ENCODE measurements at places on chromosomes 6 and 20.

DNA sequence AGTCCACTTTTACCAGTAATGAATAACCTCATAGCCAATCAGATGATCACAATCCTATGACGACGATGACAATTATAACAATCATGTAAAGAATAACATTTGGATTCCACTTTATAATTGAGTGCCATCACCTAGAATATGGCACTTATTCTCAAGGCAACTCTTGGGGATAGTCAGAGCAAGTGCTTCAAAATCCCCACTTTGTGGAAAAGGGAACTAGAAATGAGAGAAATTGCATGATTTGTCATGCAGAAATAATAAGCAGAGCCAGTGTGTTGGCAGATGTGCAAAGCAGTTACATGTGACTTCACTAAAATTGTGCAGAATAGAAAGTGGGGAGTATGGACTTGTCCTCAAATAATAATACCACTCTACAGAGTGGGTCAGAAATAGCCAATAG is 41.3 kb downstream of the FRK start:
- no peak for DNase-seq

DNA sequence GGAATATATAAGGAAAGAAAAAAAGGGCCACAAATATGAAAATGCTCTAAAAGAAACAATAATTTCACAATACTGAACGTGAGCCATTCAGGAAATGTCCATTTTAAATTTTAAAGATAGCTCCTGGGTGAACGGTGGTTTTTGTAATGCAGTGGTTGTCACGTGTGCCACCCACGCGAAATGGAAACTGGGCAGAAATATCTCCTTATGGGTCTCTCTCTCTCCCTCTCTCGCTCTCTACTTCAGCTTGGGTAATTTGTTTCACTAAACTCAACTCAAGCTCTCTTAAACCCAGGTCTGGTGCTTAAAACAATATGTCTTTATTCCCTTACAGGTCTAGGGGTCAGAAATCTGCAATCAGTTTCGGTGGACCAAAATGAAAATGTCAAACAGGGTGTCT is 150.8 kb downstream of the OR2B2 start:
- DNase-seq: no peak

DNA sequence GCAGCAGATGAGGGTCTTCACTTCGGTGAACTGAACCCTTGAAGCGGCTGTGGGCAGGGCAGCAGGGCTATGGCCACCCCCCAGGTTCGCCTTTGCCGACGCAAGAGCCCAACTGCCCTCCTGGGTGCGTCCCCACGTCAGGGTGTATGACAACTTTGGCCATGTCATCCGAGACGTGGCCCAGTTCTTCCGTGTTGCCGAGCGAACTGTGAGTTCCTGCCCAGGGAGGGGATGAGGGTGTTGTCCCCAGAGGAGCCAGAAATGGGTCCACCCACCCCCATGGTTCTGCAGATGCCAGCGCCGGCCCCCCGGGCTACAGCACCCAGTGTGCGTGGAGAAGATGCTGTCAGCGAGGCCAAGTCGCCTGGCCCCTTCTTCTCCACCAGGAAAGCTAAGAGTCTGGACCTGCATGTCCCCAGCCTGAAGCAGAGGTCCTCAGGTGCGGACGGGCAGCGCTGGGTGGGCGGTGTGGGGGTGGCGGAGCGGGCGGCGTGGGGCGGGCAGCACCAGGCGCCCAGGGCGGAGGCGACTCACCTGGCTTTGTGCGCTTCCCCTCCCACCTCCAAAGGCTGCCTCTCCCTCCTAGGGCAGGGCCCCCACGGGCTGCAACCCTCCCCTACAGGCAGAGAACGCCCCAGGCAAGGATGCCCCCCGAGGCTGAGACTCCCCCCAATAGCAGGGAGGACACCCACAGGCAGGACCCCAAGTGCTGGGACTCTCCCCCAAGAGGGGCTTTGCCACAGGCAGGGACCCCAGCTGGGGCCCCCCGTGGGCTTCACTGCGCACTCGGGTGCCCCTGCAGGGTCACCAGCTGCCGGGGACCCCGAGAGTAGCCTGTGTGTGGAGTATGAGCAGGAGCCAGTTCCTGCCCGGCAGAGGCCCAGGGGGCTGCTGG is 6.2 kb upstream of the TNFRSF6B start:
- DNase-seq: no peak

- DNase-seq: no peak
These were observed 21.4 kb downstream of the ACTR5 start for GRCh38 chr20:38769376-38770295.

DNA sequence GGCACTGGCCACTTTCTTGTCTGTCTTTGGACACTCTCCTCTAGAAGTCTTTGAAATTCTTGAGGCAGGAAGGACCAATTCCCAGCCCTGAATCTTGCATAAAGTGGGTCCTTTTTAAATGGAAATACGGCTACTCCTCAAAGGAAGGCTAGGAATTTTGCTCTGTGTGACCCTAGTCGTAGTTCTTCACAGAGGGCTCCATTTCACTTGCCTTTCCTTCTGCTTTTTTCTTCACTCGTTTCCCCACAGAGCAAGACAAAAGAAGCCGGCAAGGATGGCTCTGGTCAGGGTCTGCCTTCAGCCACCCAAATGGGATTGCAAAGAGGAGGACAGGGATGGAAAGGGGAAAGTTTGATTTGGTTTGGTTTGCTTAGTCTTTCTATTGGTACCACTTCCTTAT is 25.8 kb downstream of the HLA-E start:
- no peak for DNase-seq

DNA sequence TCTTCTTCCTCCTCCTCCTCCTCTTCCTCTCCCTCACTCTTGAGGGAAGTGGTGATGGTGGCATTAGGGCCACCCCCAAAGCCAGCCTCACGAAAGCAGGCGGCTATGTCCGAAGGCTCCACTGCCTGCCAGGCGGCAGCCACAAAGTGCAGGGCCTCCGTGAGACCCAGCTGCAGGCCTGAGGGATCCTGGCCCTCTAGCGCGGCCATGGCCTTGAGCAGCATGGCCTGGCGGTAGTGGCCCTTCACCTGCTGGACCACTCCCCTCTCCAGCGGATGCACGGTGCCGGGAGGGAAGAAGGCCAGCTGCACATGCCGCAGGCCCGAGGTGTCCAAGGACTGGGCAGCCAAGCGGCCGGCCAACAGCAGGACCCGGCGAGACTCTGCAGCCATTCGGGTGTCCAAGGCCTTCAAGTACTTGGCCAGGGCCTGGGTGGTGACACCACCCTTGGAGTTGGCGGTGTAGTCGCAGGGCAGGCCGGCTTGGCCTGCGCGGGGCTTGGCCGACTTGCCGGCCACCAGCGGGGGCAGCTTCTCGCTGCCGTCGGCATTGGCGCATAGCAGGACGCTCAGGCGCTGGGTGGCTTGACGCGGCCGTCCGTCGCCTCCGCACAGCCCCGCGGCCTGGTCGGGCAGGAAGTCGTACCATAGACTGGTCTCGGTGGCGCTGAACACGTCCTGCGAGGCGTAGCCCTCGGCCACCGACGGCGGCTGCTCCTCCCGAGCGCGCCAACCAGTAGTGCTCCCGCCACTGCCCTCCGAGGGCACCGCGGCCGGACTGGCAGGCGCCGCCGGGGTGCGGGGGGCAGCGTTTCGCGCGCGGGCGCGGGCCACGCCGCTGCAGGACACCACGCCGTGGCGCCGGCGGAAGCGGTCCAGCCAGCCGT is 1.1 kb downstream of the CENPB start:
- DNase-seq: peak; percentile 35

DNA sequence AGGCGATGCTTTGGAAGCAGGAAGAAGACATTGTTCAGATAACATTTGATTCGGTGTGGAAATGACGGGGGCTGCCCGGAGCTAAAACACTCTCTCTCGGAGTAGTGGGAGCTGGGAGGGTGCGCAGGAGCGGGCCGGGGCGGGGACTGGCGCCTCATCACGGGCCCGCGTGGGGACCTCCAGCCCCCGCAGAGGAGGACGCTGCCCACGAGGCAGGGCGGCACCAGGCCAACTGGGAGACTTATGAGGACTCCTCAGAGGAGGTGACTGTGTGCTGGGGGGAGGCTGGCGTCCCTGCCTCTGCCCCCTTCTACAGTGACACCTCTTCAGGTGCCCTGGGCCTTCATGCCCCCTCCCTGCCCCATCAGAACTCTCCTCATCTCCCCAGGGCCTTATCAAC is 15.2 kb downstream of the DDO start:
- no peak for DNase-seq

DNA sequence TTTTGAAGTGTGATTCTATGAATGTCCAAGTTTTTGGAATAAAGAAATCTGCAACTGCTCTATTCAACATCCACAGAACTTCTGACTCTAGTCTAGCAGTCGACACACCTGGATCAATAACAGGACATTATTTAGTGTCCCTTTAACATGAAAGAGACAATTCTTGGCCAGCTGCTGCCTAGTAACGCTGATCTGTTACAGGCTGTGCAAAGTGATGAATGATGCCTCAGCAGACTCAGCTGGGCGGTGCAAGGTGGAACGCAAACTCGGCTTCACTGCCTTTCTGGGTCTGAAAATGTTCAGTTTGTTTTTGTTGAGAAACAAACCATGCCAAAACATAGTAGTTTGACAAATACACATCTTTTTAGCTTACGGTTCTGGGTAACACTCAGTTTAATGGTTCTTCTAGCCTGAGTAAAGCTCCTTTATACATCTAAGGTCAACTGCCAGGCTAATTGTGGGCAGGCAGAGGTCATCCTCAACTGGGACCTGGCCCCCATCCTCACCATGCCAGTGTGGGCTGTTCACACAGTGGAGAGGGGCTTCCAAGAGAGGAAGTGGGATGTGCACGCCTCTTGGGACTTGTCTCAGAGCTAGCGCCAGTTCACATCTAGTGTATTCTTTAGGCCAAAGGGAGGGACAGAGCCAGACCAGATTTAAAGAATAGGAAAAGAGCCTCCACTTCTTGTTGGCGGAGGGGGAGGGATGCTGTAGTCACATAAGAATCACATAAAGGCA is 879.7 kb downstream of the QKI start:
- no peak for DNase-seq

DNA sequence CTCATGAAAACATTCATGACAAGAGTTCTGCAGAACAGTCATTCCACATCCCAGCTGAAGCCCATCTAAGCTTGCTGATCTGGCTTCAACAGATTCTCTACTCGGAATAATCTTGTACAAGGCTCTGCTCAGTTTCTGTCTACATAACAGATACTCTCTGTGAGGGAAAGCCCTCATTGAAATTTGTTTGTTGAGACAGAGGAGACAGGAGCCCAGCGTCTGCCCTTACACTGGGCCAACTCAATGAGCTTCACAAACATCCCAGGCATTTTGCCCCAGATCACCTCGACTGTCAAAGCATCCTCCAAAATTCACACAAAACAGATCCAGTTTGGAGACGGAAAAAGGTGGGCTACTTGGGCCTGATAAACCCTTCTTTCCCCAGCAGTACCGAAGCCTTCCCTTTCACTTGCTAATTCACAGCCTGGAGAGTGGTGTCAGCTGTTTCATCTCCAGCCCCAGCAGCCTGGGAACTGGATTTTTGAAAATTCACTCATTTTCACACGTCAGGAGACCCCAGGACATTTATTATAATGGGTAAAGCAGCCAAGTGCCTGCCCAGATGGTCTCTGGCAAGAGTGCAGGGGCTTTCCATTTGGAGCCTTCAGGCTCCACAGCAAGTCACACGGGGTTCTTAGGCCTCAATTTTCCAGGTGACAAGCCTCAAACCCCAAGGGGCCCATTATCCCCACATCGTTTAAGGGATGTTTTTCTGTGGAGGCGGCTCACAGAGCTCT is 7.3 kb downstream of the CCDC167 start:
- DNase-seq: no peak

GRCh38 chr6:28927846-28928245 is 4.1 kb upstream of the TRIM27 start:
- no peak for DNase-seq

GRCh38 chr6:14873101-14873500 is 372.8 kb upstream of the JARID2 start:
- DNase-seq: no peak

DNA sequence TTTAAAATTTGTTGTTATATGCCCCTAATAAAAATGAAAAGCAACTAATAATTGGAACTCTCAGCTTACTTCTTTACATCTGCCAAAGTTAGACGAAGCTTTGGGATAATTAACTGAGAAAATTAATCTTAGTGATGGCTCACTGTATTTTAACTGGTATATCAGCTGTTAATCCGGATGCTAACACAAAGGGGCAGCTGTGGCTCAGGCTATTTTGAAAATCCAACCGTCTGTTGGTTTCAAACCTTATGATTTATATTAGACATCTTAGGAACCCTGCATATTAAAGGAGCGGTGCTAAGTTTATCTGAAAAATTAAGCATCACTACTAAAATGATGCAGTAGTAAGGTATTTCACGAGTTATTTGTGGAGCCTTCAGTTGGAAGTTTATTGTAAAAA is 96.6 kb downstream of the AKAP7 start:
- DNase-seq: no peak

GRCh38 chr6:82017288-82017687 is 230.3 kb downstream of the IBTK start:
- peak; percentile 29 for DNase-seq

- peak; percentile 46 for DNase-seq
These were observed 361.6 kb upstream of the MARCKS start for GRCh38 chr6:113495521-113495920.

- no peak for DNase-seq
These were observed 91.0 kb upstream of the FOXA2 start for GRCh38 chr20:22675341-22675740.

- DNase-seq: no peak
These were observed 100.9 kb downstream of the TFAP2C start for GRCh38 chr20:56730003-56730402.

DNA sequence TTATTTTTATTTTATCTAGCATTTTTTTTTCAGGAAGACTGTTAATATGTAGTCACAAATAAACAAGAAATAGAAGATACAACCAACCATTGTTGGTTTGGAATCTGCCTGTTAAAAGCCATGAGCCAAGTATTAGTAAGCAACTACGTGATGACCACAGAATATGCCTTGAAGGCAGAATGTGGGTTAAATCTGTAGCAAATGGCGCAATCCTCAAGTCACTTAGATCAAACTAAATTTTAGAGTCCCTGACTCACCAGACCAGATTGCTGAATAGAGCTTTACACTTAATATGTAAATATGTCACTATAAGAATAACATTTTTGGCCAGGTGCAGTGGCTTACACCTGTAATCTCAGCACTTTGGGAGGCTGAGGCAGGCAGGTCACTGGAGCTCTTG is 800.1 kb upstream of the CITED2 start:
- peak; percentile 81 for DNase-seq

DNA sequence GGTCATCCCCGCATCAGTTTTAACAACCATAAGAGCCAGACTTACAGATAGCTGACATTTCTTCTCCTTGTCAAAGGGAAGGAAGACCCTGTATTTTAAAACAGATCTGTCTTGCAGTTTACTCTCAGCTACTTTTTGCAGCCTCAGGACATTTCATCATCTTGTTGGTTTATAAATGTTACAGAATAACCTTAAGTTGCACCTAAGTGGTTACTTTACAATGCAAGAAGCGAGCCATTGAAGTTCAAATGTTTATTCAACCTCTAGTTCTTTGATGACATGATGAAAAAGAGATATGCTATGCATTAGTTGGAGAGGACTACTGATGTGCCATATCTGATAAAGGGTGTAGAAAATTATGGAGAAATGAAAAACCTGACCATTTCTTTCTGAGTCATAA is 187.9 kb upstream of the COL21A1 start:
- no peak for DNase-seq
